ENCODE measurements at places on chromosomes 11 and 22.

GRCh38 chr11:103625624-103625965, 410.8 kb upstream of the DDI1 start:
- no peak for DNase-seq

- no peak for DNase-seq
Measured at GRCh38 chr11:63993993-63994392, 7.8 kb downstream of the OTUB1 start.

DNA sequence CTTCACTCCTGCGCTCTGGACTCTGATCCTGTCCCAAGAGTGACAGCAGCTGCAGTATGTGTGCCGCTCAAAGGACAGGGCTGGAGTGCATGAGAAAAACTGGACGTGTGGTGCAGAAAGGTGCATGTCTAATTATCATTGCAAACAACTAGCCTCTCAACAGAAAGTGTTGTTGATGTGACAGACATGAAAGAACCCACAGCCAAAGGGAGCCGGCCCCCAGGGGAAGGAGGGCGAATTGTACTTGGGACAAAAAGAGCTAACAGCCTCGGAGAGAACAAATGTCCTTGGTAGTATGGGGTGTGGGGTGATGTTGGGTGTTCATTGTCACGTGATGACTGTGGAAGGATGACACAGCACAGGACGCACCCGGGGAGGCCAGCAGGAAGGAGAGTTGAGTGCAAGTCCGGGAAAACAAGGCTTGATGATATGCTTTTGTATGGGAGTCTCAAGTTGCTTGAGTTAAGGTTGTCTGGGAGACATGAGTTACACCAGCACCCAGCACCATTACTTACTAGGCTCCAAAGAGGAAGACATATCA, 325.5 kb downstream of the NTM start:
- peak; percentile 3 for DNase-seq

GRCh38 chr11:112355726-112356125, 95.1 kb upstream of the PLET1 start:
- DNase-seq = peak; percentile 28

GRCh38 chr22:26483043-26483438, 542 bp downstream of the HPS4 start:
- DNase-seq = no peak

DNA sequence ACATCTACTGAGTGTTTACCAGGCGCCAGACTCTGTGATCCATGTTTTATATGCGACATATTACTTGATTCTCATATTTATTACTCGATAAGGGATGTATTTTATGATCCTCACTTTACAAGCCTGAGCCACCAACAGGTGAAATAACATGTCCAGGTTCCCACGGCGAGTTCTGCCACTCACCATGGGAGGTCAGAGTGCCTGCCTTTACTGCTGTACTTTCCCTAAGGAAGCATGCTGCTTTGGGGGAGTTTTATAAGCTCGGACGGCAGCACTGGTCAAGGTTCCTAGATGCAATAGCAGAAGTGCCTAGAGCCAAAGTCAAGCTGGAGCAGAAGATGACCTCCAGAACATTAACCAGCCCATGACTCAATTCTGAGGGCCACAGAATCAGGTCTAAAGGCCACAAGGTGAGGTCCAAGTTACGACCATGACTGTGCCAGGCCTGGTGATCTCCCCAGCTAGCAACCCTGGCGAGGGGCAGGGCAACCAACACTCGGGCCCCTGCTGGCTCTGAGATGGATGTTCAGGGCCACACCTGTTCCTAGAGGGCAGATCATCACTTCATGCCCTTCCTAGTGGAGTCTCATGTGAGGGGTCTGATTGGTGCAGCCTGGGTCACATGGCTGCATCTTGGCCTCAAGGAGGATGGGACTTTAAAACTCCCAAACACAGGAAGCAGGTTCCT, 14.2 kb downstream of the IFT27 start:
- DNase-seq = no peak

- DNase-seq = no peak
Measured at GRCh38 chr11:36790526-36790925, 192.5 kb upstream of the RAG2 start.

DNA sequence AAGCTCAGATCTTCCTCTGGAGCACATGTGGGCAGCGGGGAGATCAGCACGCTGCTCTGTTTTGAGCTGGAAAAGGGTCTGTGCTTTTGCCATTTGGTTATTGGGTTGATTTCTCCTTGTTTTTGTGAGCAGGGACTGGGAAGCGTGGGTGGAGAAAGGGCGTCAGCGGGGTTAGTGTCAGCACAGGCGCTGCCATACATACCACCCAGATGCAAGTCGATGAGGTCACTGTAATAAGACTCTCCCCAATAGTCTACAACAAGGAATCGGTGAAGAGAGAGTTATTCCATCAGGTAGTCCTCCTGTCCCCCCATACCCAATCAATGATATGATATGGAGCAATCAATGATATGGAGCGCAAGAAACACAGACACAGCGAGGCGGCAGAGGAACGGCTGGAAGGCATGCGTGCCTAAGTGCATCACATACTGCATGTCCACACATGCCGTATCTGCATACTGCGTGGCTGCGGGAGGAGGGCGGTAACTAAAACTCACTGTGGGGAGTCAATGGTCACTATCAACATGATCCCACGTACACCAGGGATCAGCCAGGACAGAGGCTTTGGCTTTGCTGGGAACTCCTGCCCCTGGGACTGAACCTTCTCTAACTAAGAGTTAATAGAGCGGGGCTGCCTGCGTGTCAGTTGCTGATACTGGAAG, 29.5 kb upstream of the BID start:
- no peak for DNase-seq

DNA sequence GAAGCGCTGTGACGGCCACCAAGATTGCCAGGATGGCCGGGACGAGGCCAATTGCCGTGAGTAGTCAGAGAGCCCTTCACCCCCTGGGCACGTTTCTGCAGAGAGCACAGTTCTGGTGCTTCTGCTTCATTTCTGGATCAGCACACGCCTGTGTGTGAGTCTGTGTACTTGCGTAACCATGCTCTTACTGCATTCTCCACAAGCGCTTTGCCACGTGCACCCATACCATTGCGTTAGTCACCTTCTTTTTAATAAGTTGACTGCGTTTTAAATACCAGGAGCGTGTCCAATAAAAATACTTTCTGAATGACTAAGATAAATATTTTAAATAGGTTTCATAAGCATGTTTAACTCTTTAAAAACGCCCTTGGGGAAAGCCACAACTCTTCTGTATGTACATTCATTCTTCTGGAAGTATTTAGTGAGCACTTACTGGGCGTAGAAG, 143.0 kb upstream of the SORL1-AS1 start:
- no peak for DNase-seq

- DNase-seq = peak; percentile 36
Measured at GRCh38 chr11:19753451-19754106, 40.9 kb downstream of the NAV2 start.

GRCh38 chr11:47552566-47553405, at the start of gene CELF1:
Gene CELF1, minus strand, starts transcription at chr11:47553132. Its CDS starts 53,609 bp downstream, at chr11:47499523.
- peak; percentile 92 for DNase-seq

GRCh38 chr11:20618083-20618482, 18.7 kb downstream of the SLC6A5 start:
- DNase-seq = no peak

GRCh38 chr11:69269388-69269787, 24.6 kb upstream of the MYEOV start:
- DNase-seq = no peak

DNA sequence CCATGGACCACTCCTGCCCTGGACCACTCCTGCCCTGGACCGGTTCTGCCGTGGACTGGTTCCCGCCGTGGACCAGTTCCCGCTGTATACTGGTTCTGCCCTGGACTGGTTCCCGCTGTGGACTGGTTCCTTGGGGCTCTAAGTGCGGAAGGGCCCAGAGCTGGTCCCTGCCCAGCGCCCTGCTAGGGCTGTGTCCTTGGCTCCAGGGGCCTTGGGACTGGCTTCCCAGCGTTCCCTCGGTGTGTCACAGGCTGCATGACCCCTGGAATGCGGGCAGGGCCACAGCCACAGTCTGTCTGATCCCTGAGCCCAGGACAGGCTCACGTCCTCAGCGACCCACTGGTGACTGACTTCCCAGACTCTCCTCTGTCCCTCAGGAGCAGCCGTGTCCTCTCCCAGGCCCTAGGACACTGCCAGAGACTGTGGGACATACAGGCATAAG, 412.2 kb downstream of the TBC1D22A start:
- DNase-seq = no peak

GRCh38 chr11:76459846-76460245, 15.0 kb downstream of the EMSY start:
- DNase-seq = no peak

GRCh38 chr11:63769042-63769713, 603 bp upstream of the ZFTA start:
- peak; percentile 32 for DNase-seq

GRCh38 chr22:19019029-19019678, 83.1 kb upstream of the PRODH start:
- no peak for DNase-seq

DNA sequence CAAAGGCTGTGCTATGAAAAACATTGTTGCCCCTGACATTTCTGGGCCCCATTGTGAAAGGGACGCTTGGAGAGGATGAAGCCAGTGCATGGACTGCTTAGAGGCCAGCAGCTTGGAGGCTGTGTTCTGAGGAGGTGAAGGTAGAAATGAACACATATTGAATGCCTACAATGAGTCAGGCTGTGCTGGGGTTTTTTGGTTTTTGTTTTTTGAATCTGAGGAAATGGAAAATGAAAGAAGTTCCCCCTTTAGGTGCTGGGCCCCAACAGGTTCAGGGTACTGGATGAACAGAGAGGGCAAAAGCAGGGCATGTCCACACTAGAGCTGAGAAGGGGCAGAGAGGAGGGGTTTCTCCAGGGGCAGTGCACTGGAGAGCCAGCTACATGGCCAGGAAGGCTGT, 166.1 kb upstream of the API5 start:
- no peak for DNase-seq

GRCh38 chr11:76323804-76324203, 57.1 kb downstream of the THAP12 start:
- DNase-seq = no peak

GRCh38 chr11:36165621-36166397, 123.4 kb downstream of the COMMD9 start:
- no peak for DNase-seq

DNA sequence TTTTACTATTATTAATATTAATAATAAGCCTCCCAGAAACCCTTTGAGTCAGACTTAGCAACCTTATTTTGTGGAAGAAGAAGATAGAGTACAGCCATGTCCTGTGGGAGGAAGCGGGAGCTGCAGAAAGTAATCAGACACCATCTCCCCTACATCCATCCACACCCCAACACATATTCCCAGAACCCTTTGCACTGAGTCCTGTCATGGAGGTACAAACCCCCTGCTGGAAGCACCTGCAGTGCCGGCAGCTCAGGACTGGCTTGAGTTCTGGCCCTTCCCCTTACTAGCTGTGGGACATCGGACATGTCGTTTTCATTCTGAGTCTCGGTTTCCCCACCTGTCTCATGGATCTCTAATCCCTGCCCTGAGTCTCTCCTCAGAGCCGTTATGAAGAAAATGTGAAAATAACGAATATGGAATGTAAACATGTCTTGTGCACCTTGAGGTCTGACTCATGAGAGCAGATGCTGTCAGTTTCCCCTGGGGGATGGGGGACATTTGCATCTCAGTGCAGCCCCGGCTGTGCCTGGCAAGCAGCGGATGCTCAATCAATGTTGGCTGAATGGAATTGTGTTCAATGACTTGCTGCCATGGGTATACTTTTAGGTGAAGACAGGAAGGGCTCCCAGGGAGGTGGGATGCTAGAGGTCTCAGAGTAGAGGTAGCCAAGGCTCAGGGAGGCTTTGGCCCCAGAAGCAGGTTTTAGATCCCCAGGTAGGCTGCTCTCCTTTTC, 45.4 kb downstream of the TP53I11 start:
- no peak for DNase-seq

GRCh38 chr11:68138237-68138636, 17.0 kb upstream of the CHKA start:
- no peak for DNase-seq

- DNase-seq = no peak
Measured at GRCh38 chr11:11078344-11079086, 220.7 kb upstream of the ZBED5 start.

DNA sequence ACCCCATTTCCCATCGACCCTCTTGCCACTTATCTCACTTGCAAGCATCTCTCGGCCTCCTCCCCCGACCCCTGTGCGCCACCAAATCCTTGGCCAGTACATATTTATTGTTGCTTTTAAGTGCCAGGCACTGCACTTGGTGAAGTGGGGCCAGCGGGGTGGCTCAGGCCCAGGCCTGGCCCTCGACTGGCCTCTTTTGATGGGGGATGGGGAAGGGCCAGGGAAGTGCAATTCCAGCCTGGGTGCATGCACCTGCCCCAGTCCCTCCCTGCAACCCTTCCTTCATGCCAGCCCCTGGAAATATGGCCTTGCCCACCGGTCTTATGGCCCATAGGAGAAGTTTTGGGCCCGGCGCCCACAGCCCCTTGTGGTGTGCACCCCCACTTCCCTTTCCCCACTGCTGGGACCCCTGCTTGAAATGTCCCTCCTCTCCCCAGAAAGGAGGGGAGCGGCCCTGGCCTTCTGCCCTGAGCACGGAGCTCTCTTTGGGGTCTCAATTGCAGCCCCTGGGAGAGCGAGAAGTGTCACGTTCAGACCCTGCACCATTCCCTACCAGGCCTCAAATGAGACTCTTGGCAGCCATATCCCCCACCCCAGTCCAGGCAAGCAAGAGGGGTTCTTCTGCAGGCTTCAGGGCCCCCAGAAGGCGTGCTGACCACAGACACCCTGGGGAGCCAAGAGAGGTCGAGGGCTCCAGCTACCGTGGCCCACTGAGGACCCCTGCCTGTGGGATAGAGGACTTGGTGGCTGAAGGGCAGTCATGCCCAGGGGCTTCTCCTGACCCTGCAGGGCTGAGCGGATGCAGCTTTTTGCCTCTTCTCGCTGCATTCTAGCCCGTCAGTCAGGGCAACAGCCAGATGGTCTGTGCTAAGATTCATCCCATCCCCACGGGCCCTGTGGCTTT, 961 bp downstream of the SUSD2 start:
- no peak for DNase-seq

GRCh38 chr11:69287968-69288882, 5.7 kb upstream of the MYEOV start:
- peak; percentile 95 for DNase-seq

DNA sequence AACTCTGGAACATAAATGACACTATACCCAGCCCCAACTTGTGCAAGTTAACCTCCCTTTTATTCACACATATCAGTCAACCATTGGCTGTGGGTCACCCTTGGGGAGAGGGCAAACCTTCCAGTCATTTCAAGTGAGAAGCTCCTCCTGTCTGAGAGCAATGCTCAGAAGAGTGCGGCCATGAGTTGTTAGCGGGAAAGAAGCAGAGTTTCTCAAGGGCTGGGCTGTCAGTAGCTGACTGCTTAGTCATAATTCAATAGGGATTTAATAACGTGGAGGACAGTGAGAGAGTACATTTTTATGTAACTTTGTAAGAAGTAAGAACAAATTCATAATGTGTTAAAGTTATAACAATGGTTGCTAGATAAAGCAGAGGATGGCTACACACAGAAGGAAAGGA, 5.1 kb downstream of the PATE2 start:
- DNase-seq = no peak

- peak; percentile 19 for DNase-seq
Measured at GRCh38 chr22:35894937-35895708, 133.5 kb downstream of the RBFOX2 start.

GRCh38 chr11:4019891-4020290, 74.7 kb upstream of the RRM1 start:
- DNase-seq = no peak

All from colonic mucosa (tissue), 4 donors.